Activated T-cell treated with anti-CD3 and anti-CD28 coated beads, Interleukin-2, amount 50 U/mL, for 24 hours (primary cell): ENCODE measurements at places on chromosomes 11 and 22.

- H3K27ac ChIP-seq: no peak overlapping the region
- H3K4me1 ChIP-seq: peaks cover 3% of the 10 kb centered on the region
- no peaks in the 10 kb centered on the region for H3K36me3 ChIP-seq
- H3K4me3 ChIP-seq: no peak overlapping the region
Observed at GRCh38 chr11:13238879-13239514, 38.6 kb upstream of the BMAL1 start.

DNA sequence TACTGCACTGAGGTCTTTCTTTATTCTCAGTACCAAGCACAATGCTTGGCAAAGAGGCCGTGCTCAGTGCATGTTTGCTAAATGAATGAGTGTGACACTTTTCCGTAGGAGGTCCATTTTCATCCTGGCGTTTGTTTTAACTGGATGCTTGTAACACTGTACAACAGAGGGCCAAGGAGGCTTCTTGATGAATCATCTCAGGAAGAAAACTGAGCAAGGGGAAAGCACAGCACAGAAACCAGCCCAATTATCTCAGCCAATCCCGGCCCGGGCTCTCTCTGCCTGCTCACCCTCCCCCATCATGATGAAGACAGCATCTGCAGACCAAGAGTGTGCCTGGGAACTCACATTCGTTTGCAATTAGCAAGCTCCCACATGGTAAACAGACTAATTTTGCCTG is 570.3 kb downstream of the OPCML start:
- no peak overlapping the region for H3K4me3 ChIP-seq
- no peaks in the 10 kb centered on the region for H3K36me3 ChIP-seq
- H3K4me1 ChIP-seq: no peaks in the 10 kb centered on the region
- H3K27ac ChIP-seq: no peak overlapping the region
- H3K27me3 ChIP-seq: no peaks in the 10 kb centered on the region

DNA sequence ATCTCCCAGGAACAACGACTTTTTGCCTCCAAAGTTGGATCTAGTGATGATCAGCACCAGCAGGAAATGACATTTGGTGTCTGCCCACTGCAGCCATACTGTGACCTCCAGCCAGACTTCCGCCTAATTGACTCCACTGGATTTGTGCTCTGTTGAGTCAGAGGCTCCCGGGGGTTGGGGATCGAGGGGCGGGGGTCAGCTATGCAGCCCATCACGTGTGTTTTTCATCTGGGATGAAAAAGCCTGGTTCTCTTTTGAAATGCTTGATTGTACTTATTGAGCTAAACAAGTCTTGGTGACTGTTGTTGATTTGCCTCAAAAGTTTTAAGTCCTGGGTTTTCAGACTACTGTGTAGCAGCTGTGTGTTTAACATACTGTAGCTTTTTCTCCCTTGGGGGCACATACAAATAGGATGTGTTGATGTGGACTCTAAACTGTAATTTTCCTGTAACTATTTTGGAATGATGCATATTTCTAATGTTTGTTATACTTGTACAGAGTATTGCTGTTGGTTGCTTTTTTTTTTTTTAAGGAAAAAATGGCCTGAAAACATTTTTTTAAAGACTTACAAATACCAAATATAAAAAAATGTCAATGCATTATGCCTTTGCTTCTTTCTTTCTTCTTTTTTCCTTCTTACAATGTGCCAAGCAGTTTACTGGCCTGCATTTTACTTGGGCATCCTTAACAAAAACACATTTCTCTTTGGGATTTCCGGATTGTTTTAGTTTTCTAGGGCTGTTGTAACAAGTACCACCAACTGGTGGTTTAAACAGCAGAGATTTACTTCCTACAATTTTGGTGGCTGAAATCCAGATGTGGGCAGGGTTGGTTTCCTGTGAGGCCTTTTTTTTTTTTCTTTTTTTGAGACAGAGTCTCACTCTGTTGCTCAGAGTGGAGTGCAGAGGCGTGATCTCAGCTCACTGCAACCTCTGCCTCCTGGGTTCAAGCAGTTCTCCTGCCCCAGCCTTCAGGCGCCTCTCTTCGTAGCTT is 46.1 kb upstream of the OR4B1 start:
- no peak overlapping the region for H3K4me3 ChIP-seq
- H3K4me1 ChIP-seq: peaks cover 19% of the 10 kb centered on the region
- peaks cover 31% of the 10 kb centered on the region for H3K36me3 ChIP-seq
- peak overlapping the region; percentile 57 for H3K27ac ChIP-seq
- no peak for DNase-seq
- H3K27me3 ChIP-seq: no peaks in the 10 kb centered on the region

DNA sequence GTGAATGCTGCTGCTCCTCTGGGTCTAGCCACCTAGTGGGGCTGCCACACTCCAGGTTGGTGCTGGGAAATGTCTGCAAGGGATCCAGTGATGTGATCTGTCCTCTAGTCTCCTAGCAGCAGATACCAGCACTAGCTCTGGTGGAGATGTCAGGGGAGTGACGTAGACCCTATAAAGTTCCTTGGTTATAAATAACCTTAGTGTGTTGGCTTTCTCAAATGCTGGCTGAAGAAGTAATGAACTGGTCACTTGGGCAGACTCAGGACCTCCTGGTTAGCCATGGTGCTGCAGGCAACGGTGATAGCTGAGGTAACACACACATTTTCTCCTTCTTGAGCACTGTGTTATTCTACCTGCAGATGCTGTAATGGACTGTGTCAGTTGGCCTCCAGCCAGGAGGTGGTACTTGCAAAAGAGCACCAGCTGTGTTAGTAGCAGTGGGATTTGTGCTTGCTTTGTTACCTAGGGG is 35.5 kb downstream of the BBOX1 start:
- no peaks in the 10 kb centered on the region for H3K27me3 ChIP-seq
- H3K4me3 ChIP-seq: no peak overlapping the region
- DNase-seq: no peak
- no peaks in the 10 kb centered on the region for H3K4me1 ChIP-seq

- peak; percentile 70 for DNase-seq
- no peaks in the 10 kb centered on the region for H3K27me3 ChIP-seq
- peak overlapping the region; percentile 87 for H3K27ac ChIP-seq
- H3K4me3 ChIP-seq: peak overlapping the region; percentile 50
- no peaks in the 10 kb centered on the region for H3K36me3 ChIP-seq
Observed at GRCh38 chr11:2898366-2899079, 12.9 kb upstream of the CDKN1C start.

GRCh38 chr11:1377231-1377780 is 12.4 kb upstream of the BRSK2 start:
- DNase-seq: no peak
- no peak overlapping the region for H3K27ac ChIP-seq
- no peaks in the 10 kb centered on the region for H3K27me3 ChIP-seq
- H3K4me3 ChIP-seq: no peak overlapping the region

DNA sequence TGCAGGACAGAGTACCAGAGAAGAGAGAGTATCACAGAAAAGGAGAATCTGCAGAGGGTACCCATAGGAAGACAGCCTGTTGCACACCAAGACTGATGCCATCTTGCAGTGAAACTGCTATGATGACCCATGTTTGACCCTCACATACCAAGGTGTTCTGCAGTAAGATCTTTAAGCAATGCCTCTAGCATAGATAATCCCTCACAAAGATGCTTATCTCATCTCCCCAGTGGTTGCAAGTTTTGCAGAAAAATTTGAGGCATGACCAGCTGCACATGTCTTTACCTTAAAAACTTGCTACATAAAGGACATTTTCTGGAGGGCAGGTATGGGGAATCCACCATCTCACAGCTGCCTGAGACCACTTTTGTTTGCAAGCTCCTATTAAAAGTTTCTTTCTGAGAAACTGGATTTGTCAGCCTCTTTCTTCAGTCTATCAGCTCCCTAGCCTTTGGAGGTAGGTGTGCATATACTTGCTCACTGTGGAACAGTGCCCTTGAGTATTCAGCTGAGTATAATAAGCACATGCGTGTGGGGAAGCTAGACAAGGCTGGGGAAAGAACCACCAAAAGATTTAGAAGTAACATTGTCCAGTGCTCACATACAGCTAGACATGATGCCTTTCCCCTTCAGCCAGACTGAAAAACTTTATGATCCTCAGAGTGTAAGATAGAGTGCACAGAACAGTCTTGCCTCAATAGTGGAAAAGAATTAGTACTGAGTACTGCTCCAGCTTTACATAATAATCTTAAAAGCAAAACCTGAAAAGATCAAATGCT is 100.3 kb upstream of the TEAD1 start:
- H3K4me3 ChIP-seq: no peak overlapping the region
- H3K4me1 ChIP-seq: no peaks in the 10 kb centered on the region
- H3K27ac ChIP-seq: no peak overlapping the region

GRCh38 chr22:46084943-46085827 is 65.1 kb upstream of the PPARA start:
- no peak overlapping the region for H3K4me3 ChIP-seq
- DNase-seq: no peak
- peaks cover 3% of the 10 kb centered on the region for H3K36me3 ChIP-seq
- H3K27ac ChIP-seq: no peak overlapping the region
- no peaks in the 10 kb centered on the region for H3K27me3 ChIP-seq

DNA sequence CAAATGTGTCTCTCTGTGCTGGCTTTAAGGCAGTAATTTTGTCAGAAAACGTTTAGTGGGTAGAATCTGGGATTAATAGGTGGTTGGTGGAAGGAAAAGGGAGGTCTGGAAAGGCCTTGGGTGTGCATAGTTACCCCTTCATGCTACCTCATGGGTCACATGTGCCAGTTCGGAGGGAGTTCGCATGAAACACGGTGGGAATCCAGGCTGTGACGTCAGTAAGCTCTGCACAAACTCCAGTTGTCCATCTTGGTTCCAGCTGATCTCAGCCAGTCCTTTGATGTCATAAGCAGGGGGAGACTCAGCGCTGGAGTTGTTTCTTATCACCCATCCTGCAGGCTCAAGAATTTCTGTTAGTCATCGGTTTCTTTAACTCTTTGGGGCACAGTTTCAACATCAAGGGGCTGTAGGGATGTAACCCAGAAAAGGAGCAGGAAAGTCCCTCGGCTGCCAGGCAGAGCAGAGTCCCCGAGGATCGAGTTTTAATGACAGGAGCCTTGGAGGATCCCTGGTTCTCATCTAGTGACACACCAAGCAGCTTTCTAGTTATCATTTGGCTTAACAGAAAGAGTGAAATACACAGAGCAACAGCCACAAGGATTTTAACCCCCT is 28.9 kb downstream of the MOV10L1 start:
- peaks cover 24% of the 10 kb centered on the region for H3K27me3 ChIP-seq
- H3K36me3 ChIP-seq: no peaks in the 10 kb centered on the region
- no peaks in the 10 kb centered on the region for H3K4me1 ChIP-seq
- H3K27ac ChIP-seq: no peak overlapping the region

- H3K4me1 ChIP-seq: peaks cover 47% of the 10 kb centered on the region
- no peak overlapping the region for H3K4me3 ChIP-seq
- no peak for DNase-seq
- H3K27me3 ChIP-seq: no peaks in the 10 kb centered on the region
- peaks cover 6% of the 10 kb centered on the region for H3K36me3 ChIP-seq
Observed at GRCh38 chr11:44097821-44098220, 2.3 kb downstream of the EXT2 start.

DNA sequence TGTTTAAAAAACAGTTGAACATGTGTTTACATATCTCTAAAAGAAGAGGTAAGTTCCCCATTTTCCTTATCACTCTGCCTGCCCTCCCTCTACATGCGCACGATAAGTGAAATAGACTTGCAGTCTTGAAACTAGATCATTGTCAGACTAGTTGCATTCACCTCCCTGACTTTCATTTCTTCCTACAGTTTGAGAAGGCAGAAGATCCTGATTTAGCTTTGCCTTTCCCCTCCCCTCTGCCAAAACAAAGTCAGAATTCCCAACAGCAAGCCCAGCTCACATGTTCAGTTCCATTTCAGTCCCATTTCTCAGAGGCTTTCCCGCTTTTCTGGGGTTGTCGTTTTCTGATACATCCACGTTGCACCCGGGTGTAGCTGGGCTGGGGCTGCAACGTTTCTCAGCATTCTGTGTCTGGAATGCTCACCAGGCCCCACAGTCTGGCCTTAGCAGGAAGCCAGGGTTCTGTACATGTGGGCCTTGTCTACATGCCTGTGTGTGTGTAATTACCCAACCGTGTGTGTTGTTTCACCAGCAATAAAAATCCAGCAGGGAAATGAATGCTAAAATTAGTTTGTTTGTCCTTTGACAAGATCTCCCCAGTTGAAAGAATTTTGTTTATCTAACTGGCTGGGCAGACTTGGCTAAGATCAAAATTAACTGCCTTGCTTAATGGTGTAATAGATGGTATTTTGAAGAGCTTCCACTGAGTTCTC is 179.2 kb downstream of the DBX1 start:
- H3K27me3 ChIP-seq: peaks cover 31% of the 10 kb centered on the region
- H3K4me3 ChIP-seq: no peak overlapping the region
- no peak for DNase-seq
- H3K27ac ChIP-seq: no peak overlapping the region
- H3K4me1 ChIP-seq: peaks cover 12% of the 10 kb centered on the region

DNA sequence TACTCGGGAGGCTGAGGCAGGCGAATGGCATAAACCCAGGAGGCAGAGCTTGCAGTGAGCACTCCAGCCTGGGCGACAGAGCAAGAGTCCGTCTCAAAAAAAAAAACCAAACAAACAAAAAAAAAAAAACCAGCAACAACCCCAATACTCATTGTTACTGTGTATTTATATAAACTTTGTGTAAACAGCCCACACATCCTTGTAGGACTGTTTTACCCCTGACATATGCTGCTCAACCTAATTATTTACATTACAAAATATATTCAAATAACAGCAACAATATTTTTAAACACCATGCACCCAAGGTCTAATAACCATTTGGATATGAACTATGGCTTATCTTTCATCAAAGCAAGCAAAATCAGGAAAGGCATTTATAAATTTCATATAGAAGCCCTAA is 284.1 kb downstream of the TTC28 start:
- H3K36me3 ChIP-seq: no peaks in the 10 kb centered on the region
- peaks cover 4% of the 10 kb centered on the region for H3K27me3 ChIP-seq
- no peak overlapping the region for H3K27ac ChIP-seq
- H3K4me3 ChIP-seq: no peak overlapping the region
- peaks cover 12% of the 10 kb centered on the region for H3K4me1 ChIP-seq
- DNase-seq: no peak

DNA sequence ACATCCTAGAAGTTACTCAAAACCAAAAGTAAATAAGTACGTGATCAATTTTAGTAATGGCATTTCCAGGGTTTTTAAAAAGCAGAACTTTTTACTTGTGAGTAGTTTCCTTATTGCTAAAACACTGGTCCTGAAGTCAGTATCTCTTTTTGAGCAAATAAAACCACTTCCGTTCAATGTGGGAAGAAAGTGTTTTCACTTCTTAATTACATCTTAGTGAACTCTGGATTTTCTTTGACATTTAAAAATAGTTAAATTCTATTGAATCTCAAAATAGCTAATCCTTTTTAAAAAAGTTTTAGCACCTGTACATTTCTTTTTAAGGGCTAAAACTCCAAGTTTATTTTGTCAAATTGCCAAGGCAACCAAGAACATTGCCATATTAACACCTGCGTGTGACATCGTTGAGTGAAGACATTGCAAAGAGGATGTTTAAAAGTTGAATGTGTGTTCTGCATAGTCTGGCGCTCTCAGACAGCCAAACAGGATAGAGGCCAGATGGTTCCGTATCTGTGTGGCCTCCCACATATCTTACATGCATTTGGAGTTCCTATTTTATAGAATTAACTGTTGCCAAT is 17.2 kb upstream of the OR5B21 start:
- no peak for DNase-seq
- H3K27ac ChIP-seq: peak overlapping the region; percentile 97
- peaks cover 66% of the 10 kb centered on the region for H3K36me3 ChIP-seq
- no peaks in the 10 kb centered on the region for H3K27me3 ChIP-seq
- peaks cover 69% of the 10 kb centered on the region for H3K4me1 ChIP-seq
